ENCODE measurements at places on chromosomes 6 and 20.

DNA sequence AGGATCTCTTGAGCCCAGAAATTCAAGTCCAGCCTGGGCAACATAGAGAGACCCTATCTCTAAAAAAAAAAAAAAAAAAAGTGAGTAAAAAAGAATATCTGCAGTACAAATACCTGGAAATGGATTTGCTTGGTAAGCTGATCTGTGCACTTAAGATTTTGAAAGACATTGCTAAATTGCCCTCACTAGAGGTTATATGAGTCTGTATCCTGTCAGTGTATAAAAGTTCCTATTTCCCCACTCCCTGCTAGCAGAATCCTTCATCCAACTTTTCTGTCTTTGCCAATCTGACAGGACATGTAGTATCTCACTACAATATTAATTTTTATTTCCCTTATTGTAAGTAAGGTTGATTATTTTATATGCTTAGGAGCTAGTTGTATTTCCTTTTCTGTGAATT, 36.1 kb downstream of the BICRAL start:
- DNase-seq: no peak

- no peak for DNase-seq
These were observed 103.3 kb downstream of the ARHGAP18 start for GRCh38 chr6:129606664-129607063.

DNA sequence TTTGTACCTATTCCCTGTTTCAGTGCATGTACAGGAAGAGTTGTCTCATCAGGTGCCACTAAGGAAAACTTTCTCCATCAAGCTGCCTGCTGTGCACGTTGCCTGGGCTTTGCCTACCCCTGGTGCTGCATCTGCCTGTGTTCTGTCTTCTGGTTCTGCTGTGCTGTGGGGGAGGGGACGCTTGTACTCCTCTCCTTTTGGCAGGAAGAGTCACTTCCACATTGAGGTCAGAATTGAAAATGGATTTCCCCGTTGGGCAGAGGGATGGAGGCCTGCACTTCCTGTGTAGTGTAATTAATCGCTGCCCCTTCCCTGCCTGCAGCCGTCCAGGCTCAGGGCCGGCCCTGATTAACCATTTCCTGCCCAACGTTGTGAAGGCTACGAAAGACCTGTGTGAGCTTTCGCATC, 153.3 kb downstream of the SCML4 start:
- no peak for DNase-seq

GRCh38 chr6:106922626-106923025, 51.9 kb downstream of the CD24 start:
- DNase-seq: no peak

Measured in stimulated activated CD8-positive, alpha-beta memory T cell treated with anti-CD3 and anti-CD28 coated beads, Interleukin-12 subunit alpha, Interleukin-12 subunit beta, amount 100 ng/mL, for 4 hours (primary cell).